ENCODE measurements at places on chromosomes 5 and 9.

DNA sequence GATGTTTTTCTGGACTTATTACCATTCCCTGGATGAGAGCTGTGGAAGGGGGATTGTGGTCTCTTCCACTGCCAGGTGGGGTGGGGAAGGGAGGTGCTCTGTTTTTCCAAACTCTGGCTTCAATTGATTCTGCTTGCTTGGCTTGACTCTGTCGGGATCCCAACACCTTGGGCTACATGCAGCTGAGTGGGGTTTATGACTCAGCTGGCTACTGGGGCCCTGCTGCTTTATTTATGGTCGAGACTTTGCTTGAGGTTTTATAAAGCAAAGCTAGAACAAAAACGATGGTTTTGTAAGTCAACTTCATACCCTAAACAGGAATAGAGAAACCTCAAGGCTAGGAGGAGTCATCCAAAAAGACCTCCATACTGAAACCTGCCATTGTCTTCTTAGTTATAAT lies 76.3 kb downstream of the AOPEP start:
- H3K4me3 ChIP-seq = no peak overlapping the region
- H3K4me1 ChIP-seq = peaks cover 18% of the 10 kb centered on the region

- H3K4me3 ChIP-seq = peak overlapping the region; percentile 60
- no peak overlapping the region for H3K27ac ChIP-seq
- no peaks in the 10 kb centered on the region for H3K27me3 ChIP-seq
- H3K4me1 ChIP-seq = peaks cover 22% of the 10 kb centered on the region
- no peak for DNase-seq
Observed at GRCh38 chr9:131503626-131504465, 1.1 kb downstream of the POMT1 start.

DNA sequence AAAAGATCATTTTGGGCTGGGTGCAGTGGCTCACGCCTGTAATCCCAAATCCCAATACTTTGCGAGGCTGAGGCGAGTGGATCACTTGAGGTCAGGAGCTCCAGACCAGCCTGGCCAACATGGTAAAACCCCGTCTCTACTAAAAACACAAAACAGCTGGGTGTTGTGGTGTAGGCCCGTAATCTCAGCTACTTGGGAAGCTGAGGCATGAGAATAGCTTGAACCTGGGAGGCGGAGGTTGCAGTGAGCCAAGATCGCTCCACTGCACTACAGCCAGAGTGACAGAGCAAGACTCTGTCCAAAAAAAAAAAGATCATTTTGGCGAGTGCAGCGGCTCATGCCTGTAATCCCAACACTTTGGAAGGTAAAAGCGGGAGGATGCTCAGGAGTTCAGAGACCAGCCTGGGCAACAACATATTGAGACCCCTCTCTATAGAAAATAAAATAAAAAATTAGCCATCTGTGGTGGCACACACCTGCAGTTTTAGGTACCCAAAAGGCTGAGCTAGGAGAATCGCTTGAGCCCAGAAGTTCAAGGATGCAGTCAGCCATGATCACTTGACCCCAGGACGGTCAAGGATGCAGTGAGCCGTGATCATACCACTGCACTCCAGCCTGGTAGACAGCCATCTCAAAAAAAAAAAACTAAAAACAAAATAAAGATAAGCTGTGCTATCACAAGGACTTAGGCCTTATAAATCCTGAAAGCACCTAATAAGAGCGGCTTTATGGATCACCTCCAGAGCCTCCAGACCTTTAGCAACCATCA lies 16.2 kb downstream of the PPP2CA start:
- H3K4me1 ChIP-seq = peaks cover 6% of the 10 kb centered on the region
- no peak overlapping the region for H3K4me3 ChIP-seq
- H3K27ac ChIP-seq = no peak overlapping the region
- peaks cover 9% of the 10 kb centered on the region for H3K36me3 ChIP-seq
- DNase-seq = no peak

DNA sequence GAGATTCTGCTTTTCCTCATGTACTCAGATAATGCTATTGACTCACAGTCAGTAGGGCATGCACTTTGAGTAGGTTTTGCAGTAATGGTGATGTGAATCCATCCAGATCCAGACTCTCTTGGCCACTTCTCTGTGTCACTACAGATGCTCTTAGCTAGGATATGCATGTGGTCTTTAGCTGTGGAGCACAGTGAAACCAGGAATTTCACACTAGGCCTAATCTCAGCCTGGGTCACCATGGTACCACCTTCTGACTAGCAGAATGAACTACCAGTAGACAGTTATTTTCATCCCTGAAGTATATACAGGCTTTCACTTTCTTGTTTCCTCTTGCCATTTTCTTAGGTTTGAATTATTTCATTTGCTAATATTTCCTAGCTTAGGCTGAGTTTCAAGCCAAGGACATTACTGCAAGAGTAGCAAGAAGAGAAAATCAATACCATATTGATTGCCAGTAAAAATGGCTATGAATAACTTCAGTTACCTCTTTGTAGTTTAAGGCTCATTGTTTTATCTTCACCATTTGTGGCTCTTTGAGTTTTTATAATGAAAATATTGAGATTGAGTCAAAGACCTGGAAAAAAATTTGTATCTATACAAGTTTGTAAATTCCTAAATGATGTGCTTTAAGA lies 28.4 kb upstream of the CSNK1G3 start:
- no peaks in the 10 kb centered on the region for H3K4me1 ChIP-seq
- no peak for DNase-seq
- no peak overlapping the region for H3K4me3 ChIP-seq
- H3K36me3 ChIP-seq = no peaks in the 10 kb centered on the region
- no peaks in the 10 kb centered on the region for H3K27me3 ChIP-seq

DNA sequence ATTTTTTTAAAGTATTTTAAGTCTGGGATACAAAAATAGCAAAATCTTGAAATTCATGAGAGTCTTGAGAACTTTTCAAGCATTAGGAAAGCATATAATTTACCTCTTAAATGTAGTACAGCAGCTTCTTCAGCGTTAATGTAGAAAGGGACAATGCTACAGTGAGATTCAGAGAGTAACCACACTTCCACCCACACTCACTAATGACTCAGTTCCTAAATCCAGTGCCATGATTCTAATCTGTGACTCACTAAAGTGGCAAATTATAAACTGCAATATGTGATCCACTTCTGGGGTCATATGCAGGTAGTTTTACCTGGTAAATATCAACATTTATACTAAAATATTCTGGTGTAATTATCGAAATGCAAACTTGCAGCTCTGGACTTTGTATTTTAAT lies 434.5 kb upstream of the TUSC1 start:
- no peak overlapping the region for H3K4me3 ChIP-seq
- H3K36me3 ChIP-seq = no peaks in the 10 kb centered on the region
- DNase-seq = no peak
- no peaks in the 10 kb centered on the region for H3K27me3 ChIP-seq
- H3K4me1 ChIP-seq = no peaks in the 10 kb centered on the region
- no peak overlapping the region for H3K27ac ChIP-seq

- H3K4me1 ChIP-seq = peaks cover 4% of the 10 kb centered on the region
- no peaks in the 10 kb centered on the region for H3K36me3 ChIP-seq
- H3K27me3 ChIP-seq = no peaks in the 10 kb centered on the region
- peak overlapping the region; percentile 34 for H3K27ac ChIP-seq
- H3K4me3 ChIP-seq = no peak overlapping the region
- peak; percentile 52 for DNase-seq
Observed at GRCh38 chr5:7610531-7611177, 214.7 kb downstream of the ADCY2 start.

- peaks cover 6% of the 10 kb centered on the region for H3K4me1 ChIP-seq
- no peak for DNase-seq
- H3K4me3 ChIP-seq = no peak overlapping the region
- no peaks in the 10 kb centered on the region for H3K27me3 ChIP-seq
Observed at GRCh38 chr9:94945197-94946144, 219.0 kb downstream of the AOPEP start.

GRCh38 chr9:27396495-27396894 lies 99.5 kb upstream of the EQTN start:
- no peaks in the 10 kb centered on the region for H3K4me1 ChIP-seq
- no peak overlapping the region for H3K27ac ChIP-seq
- no peak for DNase-seq
- no peak overlapping the region for H3K4me3 ChIP-seq
- H3K36me3 ChIP-seq = no peaks in the 10 kb centered on the region
- no peaks in the 10 kb centered on the region for H3K27me3 ChIP-seq

GRCh38 chr5:82367930-82368329 lies 89.8 kb upstream of the RPS23 start:
- no peaks in the 10 kb centered on the region for H3K36me3 ChIP-seq
- H3K27me3 ChIP-seq = no peaks in the 10 kb centered on the region
- H3K27ac ChIP-seq = no peak overlapping the region
- no peak overlapping the region for H3K4me3 ChIP-seq
- H3K4me1 ChIP-seq = no peaks in the 10 kb centered on the region

GRCh38 chr5:169350759-169351240 lies 49.9 kb upstream of the SLIT3 start:
- H3K27me3 ChIP-seq = no peaks in the 10 kb centered on the region
- H3K27ac ChIP-seq = no peak overlapping the region
- H3K4me1 ChIP-seq = no peaks in the 10 kb centered on the region
- H3K36me3 ChIP-seq = no peaks in the 10 kb centered on the region
- H3K4me3 ChIP-seq = no peak overlapping the region

DNA sequence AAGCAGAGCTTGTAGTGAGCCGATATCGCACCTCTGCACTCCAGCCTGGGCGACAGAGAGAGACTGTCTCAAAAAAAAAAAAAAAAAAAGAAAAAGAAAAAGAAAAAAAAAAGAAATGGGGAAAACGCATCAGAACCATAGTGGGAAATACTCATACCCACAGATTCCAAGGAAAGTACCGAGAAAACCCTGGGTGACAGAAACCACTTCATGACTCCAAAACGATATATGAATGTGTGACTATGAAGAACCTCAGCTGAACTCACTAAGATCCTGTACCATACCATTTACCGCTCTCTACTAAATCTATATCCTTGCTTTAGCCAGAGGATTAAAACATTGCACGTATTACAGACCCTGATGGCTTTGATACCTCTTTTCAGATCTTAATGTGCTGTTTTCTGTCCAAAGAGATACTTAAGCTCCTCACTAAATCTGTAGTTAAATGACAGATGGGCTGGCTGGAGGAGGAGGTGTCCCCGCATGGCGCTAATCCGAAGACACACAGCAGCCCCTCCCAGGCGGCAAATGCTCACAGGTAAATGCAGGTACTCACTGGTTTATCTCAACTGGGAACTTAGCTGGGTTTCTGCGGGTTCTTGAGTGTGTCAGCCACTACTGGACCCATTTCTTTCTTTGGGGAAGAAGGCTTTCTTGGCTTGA lies 2.8 kb downstream of the LPCAT1 start:
- peaks cover 48% of the 10 kb centered on the region for H3K36me3 ChIP-seq
- H3K4me1 ChIP-seq = peaks cover 54% of the 10 kb centered on the region
- DNase-seq = no peak
- H3K27ac ChIP-seq = no peak overlapping the region
